HCT116 (cell line): ENCODE measurements at places on chromosomes 3 and 15. TPM values are rescaled to one million over a fixed set of nuclear protein-coding genes. Genes with fewer than 3 reads are reported as not detected.

DNA sequence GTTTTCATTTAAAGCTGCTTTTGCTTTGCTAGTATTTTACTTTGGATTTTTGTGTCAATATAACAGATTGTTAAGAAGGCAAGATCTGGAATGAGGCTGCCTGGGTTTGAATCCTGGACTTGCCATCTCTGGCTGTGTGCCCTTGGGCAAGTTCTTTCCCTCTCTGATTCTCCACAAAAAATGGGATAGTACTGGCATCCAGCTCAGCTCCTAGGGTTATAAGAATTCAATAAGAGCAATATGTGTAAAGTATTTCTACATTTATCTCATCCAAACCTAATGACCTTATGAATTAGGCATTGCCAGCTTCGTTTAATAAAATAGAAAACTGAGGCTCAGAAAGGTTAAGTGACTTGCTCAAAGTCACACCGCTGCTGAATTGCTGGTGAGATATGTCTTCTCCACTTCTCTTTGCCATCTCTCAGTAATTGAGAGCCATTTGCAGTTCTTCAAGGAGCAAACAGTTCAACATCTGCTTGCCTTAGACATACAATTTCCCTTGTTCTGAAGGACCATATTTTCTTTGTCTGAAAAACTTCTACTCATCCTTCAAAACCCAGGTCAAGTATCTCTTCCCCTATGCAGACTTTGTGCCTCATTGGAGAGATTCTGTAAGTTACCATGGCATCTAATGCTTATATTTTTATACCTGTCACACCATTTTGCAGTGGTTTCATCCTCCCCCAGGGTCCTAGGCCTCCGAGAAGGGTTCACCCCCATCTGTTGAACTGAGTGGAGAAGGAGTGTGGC, 80.8 kb upstream of the TLE3 start:
- H3K36me3 ChIP-seq, result no peaks in the 10 kb centered on the region
- H3K4me1 ChIP-seq, result peaks cover 10% of the 10 kb centered on the region; the same call in 1 of the 2 replicates
- no peak overlapping the region for H3K4me3 ChIP-seq
- 0 out of 2 replicates have a peak, but pooled peaks cover 4% of the 10 kb centered on the region for H3K27me3 ChIP-seq
- DNase-seq, result no peak
- no peak overlapping the region for H3K27ac ChIP-seq

DNA sequence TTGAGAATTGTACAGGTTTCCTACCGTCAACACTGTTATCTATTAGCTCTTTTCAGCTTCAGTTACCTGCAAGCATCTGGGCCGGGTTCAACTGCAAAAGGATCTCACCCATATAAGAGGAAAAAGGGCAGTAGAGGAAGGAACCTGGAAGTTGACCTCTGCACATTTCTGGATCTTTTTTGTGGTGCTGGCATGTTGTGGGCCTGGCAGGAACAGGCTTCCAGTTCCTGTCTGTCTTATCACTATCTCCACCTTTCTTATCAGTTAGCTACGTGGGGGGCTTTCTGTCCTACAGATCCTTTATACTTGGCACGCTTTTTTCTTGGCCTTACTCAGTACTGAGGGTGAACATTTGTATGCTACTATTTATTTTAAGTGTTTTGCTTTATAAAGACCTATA, 42.2 kb upstream of the TJP1 start:
- DNase-seq, result no peak
- H3K36me3 ChIP-seq, result no peaks in the 10 kb centered on the region
- no peaks in the 10 kb centered on the region for H3K4me1 ChIP-seq
- no peak overlapping the region for H3K4me3 ChIP-seq
- H3K27ac ChIP-seq, result no peak overlapping the region

The TRANK1 gene
- 1.1 TPM for total RNA-seq

- no peak overlapping the region for H3K4me3 ChIP-seq
- H3K27ac ChIP-seq, result no peak overlapping the region
- H3K4me1 ChIP-seq, result peaks cover 30% of the 10 kb centered on the region
These were observed 239.7 kb upstream of the BHLHE40 start for GRCh38 chr3:4739289-4740236.

- no peaks in the 10 kb centered on the region for H3K36me3 ChIP-seq
- no peaks in the 10 kb centered on the region; the same call in 1 of the 2 replicates for H3K4me1 ChIP-seq
- no peak overlapping the region for H3K27ac ChIP-seq
These were observed 11.6 kb downstream of the STRIT1 start for GRCh38 chr3:155281912-155282311.

DNA sequence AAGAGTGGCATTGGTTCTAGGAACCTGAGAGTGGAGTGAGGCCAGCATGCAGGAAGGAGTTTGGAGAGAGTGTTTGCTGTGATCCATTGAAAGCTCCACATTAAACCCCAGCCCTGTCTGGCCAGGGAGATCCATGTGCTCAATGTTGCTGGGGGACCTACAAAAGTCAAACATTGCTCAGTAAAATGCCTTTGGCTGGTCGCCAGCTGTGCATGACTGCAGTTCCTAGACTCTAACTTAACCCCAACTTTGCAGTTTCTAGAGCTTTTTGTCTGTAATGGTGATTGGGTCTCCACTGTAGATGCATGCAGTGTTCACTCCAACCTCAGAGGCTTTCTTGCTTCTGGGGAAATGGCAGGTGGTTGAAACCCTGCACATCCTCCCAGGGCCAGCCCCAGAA, 99.7 kb upstream of the ABHD17C start:
- no peaks in the 10 kb centered on the region for H3K27me3 ChIP-seq
- DNase-seq, result no peak
- no peak overlapping the region for H3K27ac ChIP-seq
- peaks cover 3% of the 10 kb centered on the region; the same call in 1 of the 2 replicates for H3K4me1 ChIP-seq
- no peaks in the 10 kb centered on the region for H3K36me3 ChIP-seq

The AADACL2 gene
- not detected for total RNA-seq

DNA sequence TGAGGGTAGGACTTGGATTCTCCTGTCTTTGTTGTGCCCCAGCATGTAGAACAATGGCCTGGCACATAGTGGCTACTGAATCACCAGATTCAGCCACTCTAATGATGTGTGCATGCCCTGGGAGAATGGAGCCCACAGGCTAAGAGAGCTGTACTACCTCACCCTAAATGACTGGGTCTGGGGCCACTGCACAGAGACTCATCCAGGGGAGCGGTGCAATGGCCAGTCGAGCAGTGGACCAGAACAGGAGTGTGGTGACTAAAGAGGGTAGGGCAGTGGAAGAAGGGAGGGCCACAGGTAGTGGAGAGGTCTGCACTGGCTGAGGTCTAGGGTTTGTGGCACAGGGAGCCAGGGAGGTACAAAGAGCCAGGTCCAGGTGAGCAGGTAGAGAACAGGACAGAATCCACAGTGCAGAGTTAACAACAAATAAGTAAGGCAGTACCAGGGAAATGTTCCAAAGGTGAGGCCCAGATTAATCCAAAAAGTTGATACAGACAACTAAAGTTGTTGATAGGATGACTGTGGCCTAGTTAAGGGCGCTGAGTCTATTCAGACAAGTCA, 142.7 kb upstream of the ATP11B start:
- H3K27me3 ChIP-seq, result no peaks in the 10 kb centered on the region
- DNase-seq, result no peak
- no peak overlapping the region for H3K4me3 ChIP-seq
- no peak overlapping the region for H3K27ac ChIP-seq
- H3K36me3 ChIP-seq, result no peaks in the 10 kb centered on the region
- no peaks in the 10 kb centered on the region for H3K4me1 ChIP-seq

GRCh38 chr15:93700051-93700450, 531.3 kb upstream of the MCTP2 start:
- DNase-seq, result no peak
- no peaks in the 10 kb centered on the region for H3K4me1 ChIP-seq
- no peaks in the 10 kb centered on the region for H3K27me3 ChIP-seq
- H3K27ac ChIP-seq, result no peak overlapping the region
- H3K4me3 ChIP-seq, result no peak overlapping the region
- H3K36me3 ChIP-seq, result no peaks in the 10 kb centered on the region
